Stimulated activated CD4-positive, alpha-beta T cell treated with anti-CD3 and anti-CD28 coated beads, Interleukin-2, amount 100 ng/mL, for 4 hours (primary cell): ENCODE measurements at places on chromosomes 6 and 20.

GRCh38 chr20:49045440-49046086 lies 549 bp upstream of the CSE1L start:
- DNase-seq = no peak

GRCh38 chr6:137877606-137878005 lies 10.5 kb downstream of the TNFAIP3 start:
- no peak for DNase-seq

DNA sequence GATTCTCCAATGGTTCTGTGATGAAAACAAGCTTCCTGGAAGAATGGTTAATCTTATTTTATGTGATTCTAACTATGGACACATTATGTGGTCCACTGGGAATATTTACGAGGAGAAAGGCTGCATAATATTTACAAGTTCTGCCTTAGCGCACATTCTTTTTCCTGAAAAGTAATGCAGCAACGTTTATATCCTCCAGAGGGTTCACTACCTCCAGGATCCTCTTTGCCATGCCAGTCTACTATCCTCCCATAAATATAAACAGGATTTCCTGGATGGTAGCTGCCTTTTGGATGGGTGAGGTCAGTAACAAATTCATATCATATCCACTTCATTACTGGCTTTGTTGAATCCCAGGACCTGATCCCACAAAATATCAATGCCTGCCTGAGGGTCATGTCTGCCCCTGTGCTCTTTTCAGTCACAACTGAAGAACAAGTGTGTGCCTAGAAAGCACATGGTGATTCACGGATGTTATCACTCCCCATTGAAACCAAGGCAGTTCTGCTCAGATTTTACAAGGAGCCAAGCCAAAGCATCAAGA lies 30.4 kb downstream of the ADGRF5 start:
- DNase-seq = no peak

DNA sequence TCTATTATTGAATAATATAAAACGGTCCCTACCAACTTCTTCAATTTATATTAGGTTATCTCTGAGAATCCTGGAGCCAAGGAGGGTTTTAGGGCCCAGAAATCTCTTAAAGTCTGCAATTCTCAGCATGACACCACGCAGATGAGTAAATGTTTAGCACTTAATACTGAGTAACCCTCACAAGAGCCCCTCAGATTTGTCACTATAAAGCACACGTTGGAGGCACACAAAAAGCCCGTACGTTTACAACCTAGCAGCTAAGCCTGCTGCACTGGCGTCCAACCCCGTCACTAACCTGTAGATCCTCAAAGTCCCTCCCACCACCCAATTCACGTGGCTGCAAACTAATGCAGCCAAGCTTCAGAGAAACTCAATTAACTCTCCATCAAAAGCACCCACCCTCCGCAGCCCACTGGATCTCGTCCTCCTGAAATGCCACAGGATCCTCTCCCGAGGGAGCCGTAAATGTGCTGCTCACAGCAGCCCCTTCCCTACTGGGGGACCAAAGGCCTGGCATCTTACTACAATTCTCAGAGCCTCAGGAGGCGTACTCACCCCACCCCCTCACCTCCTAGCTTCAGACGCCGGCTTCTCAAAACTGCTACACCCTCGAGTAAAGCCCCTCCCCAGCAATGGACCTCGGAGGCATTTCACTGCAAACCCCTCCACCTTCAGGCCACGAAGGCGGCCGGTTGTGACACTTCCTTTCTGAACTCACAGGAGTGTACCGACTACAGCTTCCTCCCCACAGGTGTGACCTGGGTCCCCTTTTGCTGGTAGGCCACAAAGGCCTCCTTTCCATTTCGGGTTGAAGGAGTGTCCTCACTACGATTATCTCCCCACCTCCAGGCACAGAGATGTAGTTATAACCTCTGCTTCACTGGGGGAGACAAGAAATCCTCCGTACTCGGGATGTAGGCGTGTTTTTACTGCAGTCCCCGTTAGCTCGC lies 909 bp downstream of the CPNE1 start:
- DNase-seq = peak; percentile 41

GRCh38 chr20:33561692-33562601 lies 72.1 kb downstream of the CBFA2T2 start:
- no peak for DNase-seq

GRCh38 chr6:13633343-13633742 lies 18.2 kb downstream of the NOL7 start:
- DNase-seq = no peak

GRCh38 chr6:22664968-22665367 lies 95.6 kb downstream of the HDGFL1 start:
- no peak for DNase-seq
